Esophagus squamous epithelium (tissue), 5 donors: ENCODE measurements at places on chromosomes 6 and 20.

DNA sequence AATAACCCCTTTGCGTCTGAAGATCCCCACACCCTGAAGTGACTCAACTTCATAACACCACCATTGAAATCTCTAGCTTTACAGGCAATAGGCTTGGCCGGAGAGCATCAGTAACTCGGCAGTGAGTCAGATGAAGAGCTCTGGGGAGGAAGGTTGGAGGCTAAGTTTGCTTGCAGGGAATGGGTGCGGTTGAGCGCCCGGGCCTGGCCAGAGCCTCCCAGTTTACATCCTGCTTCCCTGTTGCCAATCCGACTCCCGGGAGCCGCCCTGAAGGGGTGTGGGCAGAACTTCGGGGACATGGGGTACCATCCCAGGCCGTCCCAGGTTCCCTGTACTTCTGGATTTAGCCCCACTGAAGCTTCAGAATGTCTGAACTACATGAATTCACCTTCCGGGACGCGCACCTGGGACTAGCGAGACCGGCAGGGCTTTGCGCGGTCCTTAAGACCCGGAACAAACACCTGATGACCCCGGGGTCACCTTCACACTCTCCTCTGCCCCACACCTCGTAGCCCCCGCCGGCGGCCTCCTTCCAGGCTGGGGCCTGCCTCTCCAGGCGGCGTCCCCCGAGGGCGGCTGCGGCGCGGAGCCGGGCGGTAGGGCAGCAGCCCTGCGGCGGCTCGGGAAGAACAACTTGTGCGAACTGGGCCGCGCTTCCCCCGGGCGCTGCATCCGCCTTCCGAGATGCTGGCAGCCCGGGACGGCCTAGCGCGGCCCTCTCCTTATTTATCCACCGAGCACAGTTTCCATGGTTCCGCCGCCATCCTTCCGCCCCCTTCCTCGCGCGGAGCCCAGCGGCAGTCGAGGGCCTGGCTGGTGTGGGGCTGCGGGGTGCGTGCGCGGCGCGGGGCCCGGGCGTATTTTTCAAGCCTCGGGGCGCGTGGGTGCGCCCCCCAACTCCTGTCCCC, 56.6 kb upstream of the RREB1 start:
- DNase-seq, result peak; percentile 8

DNA sequence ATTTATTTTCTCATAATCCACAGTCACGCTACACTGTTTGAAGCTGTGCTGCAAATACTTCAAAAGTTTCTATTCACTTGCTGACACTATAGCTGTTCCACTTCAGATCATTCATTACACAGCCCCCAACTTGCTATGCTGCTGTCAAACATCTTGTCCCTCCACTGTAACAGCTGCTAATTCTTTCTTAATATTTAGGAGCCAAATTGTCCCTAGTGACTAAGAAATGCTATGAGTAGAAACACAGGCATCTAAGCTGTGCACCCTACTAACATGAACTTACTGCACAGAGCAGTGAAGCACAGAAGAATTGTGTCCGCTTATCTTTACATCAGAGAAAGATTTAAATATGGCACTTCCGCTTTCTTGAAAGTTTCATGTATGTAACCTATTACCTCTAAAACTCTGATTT, 91.3 kb downstream of the PDE10A start:
- DNase-seq, result no peak

DNA sequence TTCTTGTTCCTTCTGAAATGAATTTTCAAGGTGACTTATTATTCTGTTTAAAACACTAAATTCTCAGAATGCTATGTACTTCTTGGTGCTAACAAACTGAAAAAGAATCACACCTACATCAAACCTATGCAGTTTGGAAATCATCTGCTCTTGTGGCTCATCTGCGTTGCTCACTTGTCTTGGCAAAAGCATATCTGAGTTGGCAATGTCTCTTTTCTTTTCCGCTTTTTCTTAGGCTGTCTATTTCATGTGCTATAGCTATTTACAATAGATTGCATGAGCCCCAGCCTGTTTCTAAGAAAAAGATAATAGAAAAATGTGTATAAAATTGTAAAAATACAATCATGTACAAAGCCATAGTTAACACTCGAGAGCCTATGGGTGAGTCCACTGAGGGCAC, 348.9 kb upstream of the AGPAT4 start:
- no peak for DNase-seq

- DNase-seq, result no peak
Observed at GRCh38 chr6:94636780-94637385, 940.5 kb upstream of the MANEA start.

- no peak for DNase-seq
Observed at GRCh38 chr6:75285283-75285639, 669 bp upstream of the TMEM30A start.

DNA sequence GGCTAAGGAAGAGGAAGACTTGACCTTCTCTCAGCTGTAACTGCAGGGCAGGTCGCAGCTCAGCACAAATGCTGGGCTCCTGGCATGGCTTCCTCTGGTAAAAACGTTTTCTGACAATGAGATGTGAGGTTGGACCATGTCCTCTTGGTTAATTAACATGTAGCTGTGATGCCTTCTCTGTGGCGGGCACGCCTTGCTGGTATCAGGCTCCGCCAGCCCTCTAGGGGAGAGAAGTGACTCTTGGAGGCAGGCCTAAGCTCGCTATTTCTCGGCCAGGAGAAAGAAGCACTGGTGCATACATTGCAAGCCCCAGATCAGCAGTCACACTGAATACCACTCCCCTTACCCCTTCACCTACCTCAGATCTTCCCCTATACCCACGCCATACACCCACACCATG, 65.0 kb downstream of the QRSL1 start:
- no peak for DNase-seq

GRCh38 chr6:166605752-166606151, 19.3 kb upstream of the RAMACL start:
- no peak for DNase-seq
